ENCODE measurements at places on chromosomes 7 and 10.

GRCh38 chr10:34606890-34607289 is 208.2 kb downstream of the PARD3 start:
- DNase-seq, result no peak

- DNase-seq, result no peak
These were observed 15.7 kb downstream of the PPP3CB start for GRCh38 chr10:73480158-73480557.

DNA sequence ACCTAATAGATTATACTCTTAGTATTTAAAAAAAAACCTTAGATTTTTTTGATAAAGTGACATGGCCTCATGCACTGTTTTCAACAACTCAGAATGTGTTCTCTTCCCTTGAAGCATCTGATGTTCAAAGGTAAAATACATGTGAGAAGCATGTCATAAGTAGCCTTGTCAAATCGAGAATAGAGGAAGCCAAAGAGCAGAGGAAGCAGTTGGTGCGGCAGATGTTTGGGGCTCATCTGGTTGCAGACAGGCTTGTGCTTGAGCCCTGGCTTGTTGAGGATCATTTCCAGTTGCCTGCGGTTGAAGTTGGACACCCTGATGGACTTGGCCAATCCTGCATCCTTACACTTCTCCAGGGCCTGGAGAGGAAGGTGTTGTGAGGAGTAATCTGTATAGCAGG is 59.2 kb downstream of the AKR1E2 start:
- no peak for DNase-seq

DNA sequence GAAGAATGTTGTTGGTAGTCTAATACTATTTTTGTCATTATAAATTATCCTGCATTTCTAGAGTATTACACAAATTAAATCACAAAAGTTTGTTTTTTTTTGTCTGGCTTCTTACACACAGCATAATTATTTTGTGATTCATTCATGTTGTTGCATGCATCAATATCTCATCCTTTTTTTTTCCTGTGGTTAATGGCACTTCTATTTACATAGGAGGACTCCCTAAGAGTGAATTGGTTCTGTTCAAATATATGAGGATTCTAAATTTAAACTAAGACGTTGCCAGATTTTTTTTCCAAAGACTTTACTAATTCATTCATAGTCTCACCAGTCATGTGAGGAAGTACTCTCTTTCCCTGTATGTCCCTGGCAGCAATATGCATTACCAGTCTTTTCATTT is 303.3 kb downstream of the GPR37 start:
- DNase-seq, result no peak

GRCh38 chr10:13536674-13537366 is 8.0 kb upstream of the BEND7 start:
- DNase-seq, result no peak

DNA sequence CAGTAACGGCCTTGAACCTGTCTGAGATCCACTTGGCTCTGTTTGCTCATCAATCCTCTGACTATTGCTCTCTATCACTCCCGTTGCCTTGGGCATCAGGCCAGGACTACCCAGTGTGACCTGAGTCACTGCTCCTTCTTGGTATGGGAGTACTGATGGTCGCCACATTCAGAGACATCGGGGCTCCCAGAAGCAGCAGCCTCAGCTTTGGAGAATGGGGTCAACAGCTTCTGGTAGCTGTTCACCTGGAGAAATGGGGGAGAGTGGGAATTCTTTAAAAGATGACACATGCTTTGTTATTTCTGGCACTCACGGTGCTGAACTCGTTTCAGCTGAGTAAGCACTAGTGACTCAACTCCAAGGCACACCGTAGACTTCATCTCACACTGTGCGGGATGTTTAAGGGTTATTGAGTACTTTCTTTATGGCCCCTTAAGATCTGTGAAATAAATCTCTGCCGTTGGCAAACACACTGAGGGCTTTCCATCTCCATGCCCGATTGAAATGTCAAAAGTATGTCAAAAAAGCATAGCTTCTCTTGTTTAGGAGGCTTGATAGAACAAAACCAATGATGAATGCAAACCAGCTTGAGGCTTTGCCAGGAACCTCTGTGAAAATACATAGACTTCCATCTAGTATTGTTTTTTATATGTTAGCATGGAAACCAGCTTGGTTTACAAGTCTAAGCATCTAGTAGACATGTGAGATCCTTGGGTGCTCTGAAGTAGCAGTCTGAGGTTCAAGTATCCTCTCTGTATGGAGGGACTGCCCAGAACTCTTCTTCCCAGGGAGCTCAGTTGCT is 333.1 kb downstream of the CXCL12 start:
- no peak for DNase-seq

GRCh38 chr7:158239290-158239981 is 348.2 kb downstream of the PTPRN2 start:
- DNase-seq, result no peak

- no peak for DNase-seq
These were observed 12.6 kb downstream of the KLLN start for GRCh38 chr10:87850742-87851205.

- no peak for DNase-seq
These were observed 52.9 kb upstream of the CACNB2 start for GRCh38 chr10:18087355-18087754.

GRCh38 chr10:61803269-61803668 is 98.2 kb upstream of the ARID5B start:
- DNase-seq, result no peak

GRCh38 chr7:89246196-89246595 is 450.7 kb upstream of the TEX47 start:
- no peak for DNase-seq

DNA sequence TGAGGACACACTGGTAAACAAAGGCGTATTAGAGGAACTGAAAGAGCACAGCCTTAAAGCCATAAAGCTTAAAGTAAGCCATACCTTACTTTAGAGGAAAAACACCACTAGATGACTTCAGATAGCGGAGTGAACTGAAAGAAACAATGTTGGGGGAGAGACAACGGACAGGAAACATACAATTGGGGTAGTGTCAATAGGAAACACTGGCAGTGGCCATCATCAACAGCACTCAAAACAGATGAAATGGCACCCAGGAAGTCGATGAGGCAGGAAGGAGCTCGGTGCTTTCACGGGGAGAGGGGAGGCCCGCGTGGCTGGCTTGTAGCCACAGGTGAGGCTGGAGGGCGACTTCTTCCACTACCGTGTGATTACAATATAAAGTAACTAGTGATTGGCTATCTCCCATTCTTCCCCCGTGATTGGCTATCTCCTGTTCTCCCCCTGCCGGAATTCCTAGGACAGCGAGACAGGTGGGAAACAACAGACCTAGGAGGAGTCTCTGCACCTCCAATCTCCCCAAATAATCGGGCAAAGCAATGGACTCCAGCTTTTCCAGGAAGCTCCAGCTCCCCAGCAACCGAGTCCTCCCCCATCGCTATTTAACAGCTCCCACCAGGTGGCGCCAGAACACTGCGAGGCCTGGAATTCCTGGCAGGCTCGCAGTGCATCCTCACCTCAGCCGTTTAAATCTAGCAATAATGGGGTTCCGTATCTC is 2.4 kb upstream of the TAS2R38 start:
- DNase-seq, result peak; percentile 51

DNA sequence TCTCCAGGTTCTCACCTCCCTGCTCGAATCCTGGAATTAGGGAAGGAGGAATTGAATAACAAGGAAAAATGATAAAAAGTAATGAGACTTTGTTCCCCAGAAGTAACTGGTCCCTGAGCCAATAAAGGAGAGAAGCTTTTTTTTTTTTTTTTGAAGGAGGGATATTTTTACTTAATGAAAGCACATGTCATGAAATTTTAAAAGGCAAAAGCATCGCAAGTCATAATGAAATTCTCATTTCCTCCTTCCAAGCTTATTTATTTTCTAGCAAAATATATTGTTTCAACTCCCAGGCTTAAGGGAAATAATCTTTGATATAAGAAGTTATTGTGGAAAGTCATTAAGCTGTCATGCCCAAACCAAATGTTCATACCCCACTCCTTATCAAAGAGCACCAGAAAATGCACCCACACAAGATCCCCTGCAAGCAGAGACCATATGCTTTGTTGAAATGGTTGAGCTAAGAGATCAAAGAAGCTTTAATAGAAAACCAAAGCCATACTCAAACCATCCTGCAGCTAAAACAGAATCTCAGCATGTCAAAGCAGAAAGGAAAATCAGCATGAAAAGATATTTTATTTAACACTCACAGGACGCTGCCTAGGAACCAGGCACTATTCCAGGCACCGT is 16.7 kb upstream of the ABCC2 start:
- DNase-seq, result no peak

DNA sequence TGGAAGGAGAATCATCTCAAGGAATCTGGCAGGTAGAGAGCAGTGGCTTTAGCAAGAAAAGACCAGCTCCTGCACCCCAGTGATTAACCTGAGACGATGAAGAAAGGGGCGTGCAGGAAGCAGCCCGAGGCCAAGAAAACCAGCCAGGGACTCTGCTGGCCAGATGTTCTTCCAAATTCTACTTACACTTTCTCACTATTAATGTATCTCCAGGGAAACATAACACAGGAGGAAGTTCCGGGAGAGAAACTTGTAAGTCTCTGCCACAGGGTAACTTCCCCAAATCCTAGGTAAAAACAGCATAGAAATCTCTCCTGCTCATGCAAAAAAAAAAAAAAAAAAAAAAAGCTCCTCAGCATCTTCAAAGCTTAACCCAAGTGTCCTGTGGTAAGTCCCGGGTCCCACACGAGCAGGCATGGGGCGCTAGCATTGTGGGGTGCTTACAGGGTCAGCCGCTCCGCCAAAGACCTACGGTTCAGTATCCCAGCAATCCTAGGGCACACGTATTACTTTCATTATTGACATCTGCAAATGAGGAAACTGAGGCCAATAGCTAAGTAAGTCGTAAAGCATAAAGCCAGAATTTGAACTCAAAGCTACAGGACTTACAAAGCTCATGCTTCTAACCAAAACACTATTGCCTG is 97.2 kb upstream of the GNA12 start:
- no peak for DNase-seq

- no peak for DNase-seq
These were observed 3.0 kb downstream of the COL1A2 start for GRCh38 chr7:94397722-94398121.

GRCh38 chr7:26500749-26501352 is 209.2 kb downstream of the SNX10 start:
- DNase-seq, result no peak

- DNase-seq, result no peak
These were observed 45.8 kb upstream of the MNX1 start for GRCh38 chr7:157056246-157056645.

- DNase-seq, result no peak
These were observed 6.9 kb downstream of the GRB10 start for GRCh38 chr7:50775836-50776235.

- no peak for DNase-seq
These were observed 348.0 kb downstream of the GPAM start for GRCh38 chr10:111835574-111835973.

All from stimulated activated CD4-positive, alpha-beta T cell treated with anti-CD3 and anti-CD28 coated beads, Interleukin-15, amount 100 ng/mL, for 1 hour (primary cell).